Lower lobe of right lung (tissue), 2 donors: ENCODE measurements at places on chromosomes 4 and X. TPM values are rescaled to one million over a fixed set of nuclear protein-coding genes. Genes with fewer than 3 reads are reported as not detected.

DNA sequence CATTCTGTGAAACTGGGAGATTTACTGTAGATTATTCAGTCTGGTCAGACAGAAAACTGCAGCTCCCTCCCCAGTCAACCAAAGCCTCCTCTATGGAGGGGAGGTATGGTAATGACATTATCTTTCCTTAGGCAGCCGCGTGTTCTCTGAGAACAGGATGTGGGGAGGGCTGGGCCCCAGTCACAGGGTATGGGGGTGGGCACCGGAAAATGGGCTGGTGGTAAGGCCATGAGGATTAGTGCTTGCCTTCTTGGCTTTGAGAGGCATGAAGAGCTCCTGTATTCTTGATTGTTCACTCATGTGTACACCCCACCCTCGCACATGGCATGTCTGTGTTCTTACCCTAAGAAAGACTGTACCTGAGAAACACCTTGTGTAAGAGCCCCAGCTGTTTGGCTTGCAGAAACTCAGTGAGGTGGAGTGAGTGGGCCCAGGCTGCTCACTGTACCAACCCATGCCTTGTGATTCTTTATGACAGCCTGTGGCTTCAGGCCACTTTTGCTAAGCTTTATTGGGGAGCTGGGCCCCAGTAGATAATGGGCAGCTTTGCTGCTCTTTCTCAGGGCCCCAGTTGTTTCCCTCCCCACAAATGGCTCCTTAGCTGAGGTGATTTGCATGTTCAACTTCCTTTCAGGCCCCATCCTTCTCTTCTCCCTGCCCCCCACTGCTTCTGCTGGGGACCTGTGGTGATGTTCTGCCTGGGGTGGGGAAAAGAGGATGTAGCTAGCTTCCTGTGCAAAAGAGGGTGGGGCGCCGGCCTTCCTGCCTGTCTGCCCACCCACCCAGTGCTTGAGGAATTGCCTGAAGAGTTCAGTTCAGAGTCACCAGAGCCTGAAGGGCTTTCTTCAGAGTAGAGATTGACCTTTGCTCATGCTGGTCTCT, 30.7 kb downstream of the MSN start:
- H3K27me3 ChIP-seq: no peaks in the 10 kb centered on the region
- no peaks in the 10 kb centered on the region for H3K36me3 ChIP-seq
- H3K27ac ChIP-seq: peak overlapping the region; percentile 69
- H3K4me3 ChIP-seq: peak overlapping the region; percentile 14

GRCh38 chr4:83025563-83025962, 9.4 kb upstream of the COPS4 start:
- no peaks in the 10 kb centered on the region for H3K4me1 ChIP-seq
- DNase-seq: no peak
- no peak overlapping the region for H3K27ac ChIP-seq
- H3K27me3 ChIP-seq: no peaks in the 10 kb centered on the region
- no peaks in the 10 kb centered on the region for H3K36me3 ChIP-seq

- H3K4me3 ChIP-seq: no peak overlapping the region
- DNase-seq: no peak
- H3K27ac ChIP-seq: no peak overlapping the region
- no peaks in the 10 kb centered on the region for H3K4me1 ChIP-seq
- H3K36me3 ChIP-seq: no peaks in the 10 kb centered on the region
Measured at GRCh38 chr4:181234951-181235680, 1008.1 kb upstream of the TENM3 start.

DNA sequence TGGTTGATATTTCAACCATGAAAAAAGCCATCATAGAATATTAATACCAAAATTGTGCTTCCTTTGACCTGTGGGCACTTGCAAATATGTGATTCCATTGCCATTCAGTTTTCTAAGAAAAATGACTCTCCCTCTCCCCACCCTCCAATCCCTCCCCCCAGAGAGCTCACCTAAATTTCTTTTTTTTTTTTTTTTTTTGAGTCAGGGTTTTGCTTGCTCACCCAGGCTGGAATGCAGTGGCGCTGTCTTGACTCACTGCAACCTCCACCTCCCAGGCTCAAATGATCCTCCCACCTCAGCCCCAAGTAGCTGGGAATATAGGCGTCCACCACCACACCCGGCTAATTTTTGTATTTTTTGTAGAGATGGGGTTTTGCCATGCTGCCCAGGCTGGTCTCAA, 47.0 kb downstream of the SNX25 start:
- H3K4me1 ChIP-seq: peaks cover 18% of the 10 kb centered on the region
- no peaks in the 10 kb centered on the region for H3K36me3 ChIP-seq
- no peak for DNase-seq
- no peak overlapping the region for H3K27ac ChIP-seq
- H3K4me3 ChIP-seq: no peak overlapping the region

Gene MYOZ2
- not detected for total RNA-seq

Gene MAGEB1
- total RNA-seq: not detected

Gene SYTL5
- 1.6 TPM for total RNA-seq

Gene CXCL5
- 5.4 TPM for total RNA-seq
